Caco-2 (cell line): ENCODE measurements at places on chromosomes 13 and 19.

DNA sequence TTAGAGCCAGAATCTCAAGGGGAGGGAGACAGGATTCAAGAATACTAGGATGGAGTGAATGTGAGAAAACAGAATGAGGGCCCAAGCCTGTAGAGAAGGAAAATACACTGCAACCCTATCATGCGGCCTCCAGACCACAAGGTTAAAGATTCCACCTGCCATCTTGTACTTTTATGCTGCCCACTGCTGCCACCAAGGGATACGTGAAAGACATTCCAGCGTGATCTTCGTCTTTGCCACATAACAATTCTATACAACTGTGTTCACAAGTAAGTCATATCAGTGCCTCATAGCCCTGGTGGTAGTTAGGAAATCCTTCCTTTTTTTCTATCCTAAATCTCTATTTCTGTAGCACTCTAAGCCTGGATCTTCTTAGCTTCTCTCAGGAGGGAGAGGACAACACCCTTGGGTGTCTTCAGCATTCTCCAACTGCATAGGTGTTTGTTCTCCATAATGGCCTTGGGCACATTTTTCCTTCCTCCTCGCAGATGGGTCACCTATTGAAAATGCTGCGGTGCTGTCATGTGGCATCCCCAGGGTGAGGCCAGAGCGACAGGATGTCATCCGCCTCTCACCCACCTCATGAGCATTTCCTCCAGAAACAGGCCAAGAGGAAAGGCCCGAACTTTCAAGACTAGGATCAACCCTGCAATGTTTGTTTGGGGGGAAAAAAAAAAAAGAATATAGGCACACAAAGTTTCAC is 13.6 kb downstream of the TPT1 start:
- DNase-seq, result no peak

- no peak for DNase-seq
Observed at GRCh38 chr13:107065036-107065435, 497.1 kb upstream of the ARGLU1 start.

DNA sequence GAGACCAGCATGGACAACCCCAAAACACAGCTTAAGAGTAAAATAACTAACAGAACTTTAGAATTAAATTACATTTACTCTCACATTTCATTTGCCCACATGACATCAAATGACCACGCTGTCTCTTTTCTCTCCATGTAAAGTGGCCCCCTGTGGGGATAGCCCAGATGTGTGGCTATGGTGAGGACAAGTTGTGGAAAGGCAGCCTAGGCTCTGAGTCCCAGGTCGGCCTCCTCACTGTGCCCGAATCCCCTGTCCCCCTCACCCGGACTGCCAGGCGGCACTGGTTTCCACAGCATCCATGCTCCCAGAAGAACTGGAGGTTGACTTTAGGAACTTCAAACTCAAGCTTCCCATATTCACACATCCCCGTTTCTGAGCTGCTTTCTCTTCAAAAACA is 111.8 kb upstream of the UQCRFS1 start:
- DNase-seq, result no peak

DNA sequence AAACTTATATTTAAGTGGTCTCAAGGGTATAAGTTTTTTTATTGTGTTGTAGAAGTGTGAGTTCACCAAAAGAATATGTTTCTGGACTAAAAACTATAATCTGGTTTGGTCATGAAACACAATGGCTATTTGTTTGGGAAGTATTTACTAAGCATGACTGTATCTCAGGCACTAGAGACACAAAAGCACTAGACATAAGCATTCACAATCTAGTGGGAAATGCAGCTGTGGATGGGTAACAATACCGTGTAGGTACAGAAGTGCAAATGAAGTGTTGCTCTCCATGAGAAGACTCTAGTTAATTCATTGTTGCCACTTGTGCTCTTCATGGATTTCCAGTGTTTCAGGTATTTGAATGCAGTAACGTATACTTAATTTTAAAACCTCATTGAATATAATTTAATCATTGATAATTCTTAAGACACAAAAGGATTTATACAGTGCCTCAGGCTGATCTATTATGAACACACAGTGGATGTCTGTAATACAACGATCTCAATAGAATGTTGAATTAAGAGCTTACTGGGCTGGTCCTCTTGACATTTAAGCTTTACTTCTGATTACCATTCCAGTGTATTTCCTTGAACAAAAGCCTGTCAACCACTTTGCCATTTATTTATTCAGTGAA is 50.9 kb downstream of the TPT1 start:
- DNase-seq, result no peak

DNA sequence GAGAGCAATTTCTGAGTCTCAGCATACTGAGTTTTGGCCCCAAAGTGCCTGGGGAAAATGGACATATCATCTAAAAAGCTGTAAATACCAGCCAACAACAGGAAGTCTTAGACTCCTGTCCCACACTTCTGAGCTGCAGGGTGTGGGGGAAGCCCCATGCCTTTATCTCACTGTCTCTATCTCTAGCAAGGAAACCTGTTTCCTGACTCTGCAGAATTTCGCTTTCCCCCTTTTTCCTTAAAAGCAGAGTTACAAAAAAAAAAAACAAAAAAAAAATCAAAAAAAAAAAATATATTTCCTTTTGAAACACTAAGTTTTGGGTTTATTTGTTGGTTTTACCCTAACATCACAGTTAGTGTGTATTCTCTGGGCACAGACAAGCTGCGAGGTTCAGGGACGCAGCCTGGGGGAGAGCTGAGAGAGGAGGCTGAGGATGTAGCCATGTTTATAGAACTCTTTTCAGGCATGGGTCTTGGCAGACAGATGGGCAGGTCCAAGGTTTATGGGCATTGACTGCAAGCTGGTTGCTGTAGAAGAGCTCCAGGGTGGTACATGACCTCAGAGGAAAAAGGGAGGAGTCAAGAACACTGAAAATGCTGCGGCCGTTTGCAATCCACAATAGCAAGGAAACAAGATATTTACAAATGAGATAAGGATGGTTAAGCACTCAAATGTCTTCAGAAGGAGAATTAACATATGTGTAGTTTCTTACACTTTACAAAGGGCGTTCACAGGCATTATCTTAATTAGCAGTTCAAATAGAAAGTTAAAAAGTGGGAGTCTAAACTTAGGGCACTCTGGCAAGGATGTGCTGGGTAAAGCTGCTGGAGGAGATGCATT is 4.9 kb downstream of the MBNL2 start:
- no peak for DNase-seq

GRCh38 chr13:35460061-35460460 is 16.4 kb downstream of the MAB21L1 start:
- no peak for DNase-seq
